ENCODE measurements at places on chromosomes 1 and 21. TPM values are rescaled to one million over a fixed set of nuclear protein-coding genes. Genes with fewer than 3 reads are reported as not detected.

Gene CTTNBP2NL
- 35.1 TPM for total RNA-seq

Gene PDZK1IP1
- 273 TPM for total RNA-seq

DNA sequence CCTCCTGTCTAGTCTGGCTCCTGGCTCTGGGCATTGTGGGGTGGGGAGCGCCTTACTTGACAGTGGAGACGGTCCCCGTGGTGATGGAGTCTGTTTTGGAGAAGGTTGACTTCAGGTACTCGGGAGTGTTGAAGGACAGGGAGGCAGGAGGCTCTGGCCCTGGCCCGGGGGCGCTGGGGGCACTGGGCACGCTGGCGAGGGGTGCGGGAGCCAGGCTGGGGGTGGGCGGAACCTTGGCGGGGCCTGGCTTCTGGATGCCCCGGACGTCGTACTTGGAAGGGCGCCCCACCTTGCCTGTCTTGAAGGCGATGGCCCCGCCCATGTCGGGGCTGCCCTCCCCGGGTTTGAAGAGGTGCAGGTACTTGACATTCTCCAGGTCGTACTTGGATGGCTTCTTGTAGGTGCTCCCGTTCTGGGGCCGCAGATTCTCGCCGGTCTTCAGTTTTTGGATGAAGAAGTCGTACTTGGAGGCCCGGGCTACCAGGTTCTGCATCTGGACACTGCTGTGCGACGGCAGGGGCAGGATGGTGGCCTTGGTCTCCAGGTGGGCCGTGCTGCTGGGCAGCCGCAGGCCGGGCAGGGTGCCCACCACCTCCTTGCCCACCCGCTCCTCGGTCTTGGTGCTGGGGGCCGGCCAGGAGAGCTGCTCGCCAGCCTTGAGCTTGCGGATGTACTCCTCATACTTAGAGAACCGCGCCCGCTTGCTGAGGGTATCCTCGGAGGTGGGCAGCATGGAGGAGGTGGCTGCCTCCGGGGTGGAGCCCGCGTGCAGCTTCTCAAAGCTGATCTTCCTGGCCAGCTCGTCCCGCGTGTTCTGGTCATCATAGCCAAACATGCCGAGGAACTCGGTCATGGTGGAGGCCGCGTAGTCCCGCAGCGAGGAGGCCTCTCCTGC, 136.6 kb downstream of the CASZ1 start:
- no peak for ATAC-seq

DNA sequence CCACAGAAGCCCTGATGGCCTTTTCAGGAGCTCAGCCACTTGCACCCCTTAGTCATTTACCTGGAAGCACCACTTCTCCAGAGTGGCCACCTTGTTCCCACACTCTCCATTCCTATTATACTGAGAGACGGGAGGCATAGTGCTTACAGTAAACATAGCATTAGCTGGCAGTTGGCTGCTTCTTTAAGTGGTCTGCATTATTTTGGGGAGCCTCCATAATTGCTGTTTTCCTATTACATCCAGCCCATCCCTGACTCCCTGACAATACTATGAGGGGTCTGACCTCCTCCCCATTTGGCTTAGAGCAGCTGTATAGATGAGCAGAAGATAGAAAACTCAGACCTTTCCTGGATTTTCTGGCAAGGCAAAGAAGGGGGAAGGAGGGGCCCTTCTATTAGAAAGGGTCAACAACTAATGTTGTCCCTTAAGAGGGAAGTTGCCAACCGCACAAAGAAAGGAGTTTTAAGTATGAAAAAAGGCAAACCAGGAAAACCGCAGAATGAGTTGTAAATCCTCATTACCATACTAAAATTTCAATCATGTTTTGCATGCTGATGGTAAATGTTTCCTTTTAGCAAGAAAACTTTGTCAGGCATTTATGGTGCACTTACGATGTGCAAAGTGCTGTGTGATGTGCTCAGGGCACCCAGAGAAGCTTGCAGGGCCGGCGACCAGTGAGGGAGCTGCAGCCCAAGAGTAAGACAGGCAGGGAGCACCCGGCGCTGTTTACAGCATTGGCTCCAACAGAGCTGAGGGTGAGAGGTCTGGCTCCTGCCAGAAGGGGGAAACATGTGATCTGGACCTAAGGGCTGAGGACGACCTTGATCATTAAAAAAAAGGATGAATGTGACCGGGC, 167.3 kb downstream of the ZZZ3 start:
- ATAC-seq, result no peak

DNA sequence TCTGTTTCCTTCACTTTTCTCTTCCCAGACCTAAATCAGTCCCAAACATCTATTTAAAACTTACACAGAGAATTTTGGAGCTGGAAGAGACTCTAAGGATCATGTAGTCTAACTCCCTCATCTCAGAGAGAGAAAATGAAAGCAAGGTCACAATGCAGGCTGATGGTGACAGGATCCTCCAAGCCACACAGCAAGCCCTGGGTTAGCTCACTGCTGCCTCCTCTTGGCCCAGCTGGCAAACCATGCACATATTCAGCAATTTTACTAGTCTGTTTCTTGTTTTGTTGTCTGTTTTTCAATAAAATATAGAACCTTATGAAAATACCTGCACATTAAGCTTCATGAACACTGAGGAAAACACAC, 27.7 kb upstream of the LY9 start:
- peak; percentile 81 for ATAC-seq

- no peak for ATAC-seq
Measured at GRCh38 chr1:55052221-55053142, 13.1 kb downstream of the PCSK9 start.

- ATAC-seq, result no peak
Measured at GRCh38 chr1:22112554-22112953, 30.3 kb downstream of the WNT4 start.

GRCh38 chr1:225658041-225658440, 5.1 kb upstream of the ENAH start:
- ATAC-seq, result no peak

DNA sequence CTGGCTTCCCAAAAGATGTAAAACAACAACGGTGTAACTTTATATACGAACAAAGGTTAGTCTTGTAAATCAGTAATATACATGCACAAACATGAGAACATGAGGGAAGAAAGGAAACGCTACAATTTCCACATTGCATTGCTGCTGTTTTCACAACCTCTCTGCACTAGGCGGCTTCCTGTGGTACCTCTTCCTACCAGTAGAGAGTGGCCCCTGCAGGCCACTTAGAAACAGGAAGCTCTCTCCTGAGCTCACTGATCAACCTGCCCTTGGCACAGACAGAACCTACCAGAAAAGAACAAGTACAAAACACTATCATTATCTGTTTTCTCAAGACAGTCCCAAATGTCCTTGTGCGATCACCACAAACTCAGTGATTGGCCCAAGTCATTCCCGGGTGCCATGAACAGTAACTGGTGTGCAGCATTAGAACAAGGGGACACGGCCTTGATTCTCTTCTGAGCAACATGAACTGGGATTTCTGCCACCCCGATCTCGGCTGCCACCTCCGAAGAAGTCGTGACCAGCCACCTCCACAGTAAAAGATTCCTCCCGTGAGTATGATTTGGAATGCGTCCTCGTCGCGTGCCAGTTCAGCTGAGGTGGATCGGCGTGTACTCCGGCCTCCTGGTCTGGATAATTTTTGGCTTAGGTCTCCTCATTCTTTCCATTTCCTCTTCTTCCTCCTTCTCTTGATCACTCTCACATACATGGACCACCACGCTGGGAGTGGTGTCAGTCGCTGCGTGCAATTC, 5.7 kb upstream of the KCNE1 start:
- peak; percentile 56 for ATAC-seq

DNA sequence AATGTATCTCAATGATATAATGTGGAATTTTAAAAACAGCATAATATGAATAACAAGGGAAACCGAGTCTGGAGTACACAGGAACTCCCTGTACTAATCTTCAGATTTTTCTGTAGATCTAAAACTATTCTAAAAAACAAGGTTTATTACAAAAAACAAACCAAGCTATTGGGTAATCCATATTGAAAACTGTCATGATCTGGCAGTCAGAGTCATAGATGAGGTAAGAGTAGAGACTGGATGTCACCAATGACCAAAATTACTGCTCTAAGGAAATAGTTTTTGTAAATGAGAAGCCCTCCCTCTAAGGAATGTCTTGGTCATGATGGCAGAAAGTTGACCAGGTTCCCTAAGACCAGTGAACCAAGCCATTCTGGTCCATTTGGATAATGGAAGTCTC, 2.4 kb upstream of the SPOCD1 start:
- ATAC-seq, result no peak

DNA sequence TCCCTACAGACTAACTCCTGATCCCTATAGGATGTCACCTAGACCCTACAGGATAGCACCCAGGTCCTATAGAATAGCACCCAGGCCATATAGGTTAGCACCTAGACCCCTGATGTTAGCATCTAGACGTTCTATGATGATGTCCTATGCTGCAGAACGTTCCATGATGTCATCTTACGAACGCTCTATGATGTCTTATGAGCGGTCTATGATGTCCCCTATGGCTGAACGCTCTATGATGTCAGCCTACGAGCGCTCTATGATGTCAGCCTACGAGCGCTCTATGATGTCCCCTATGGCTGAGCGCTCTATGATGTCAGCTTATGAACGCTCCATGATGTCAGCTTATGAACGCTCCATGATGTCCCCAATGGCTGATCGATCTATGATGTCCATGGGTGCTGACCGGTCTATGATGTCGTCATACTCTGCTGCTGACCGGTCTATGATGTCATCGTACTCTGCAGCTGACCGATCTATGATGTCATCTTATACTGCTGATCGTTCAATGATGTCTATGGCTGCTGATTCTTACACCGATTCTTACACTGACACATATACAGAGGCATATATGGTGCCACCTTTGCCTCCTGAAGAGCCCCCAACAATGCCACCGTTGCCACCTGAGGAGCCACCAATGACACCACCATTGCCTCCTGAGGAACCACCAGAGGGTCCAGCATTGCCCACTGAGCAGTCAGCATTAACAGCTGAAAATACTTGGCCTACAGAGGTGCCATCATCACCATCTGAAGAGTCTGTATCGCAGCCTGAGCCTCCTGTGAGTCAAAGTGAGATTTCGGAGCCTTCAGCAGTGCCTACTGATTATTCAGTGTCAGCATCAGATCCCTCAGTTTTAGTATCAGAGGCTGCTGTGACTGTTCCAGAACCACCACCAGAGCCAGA, 9.5 kb downstream of the SON start:
- ATAC-seq, result peak; percentile 35

DNA sequence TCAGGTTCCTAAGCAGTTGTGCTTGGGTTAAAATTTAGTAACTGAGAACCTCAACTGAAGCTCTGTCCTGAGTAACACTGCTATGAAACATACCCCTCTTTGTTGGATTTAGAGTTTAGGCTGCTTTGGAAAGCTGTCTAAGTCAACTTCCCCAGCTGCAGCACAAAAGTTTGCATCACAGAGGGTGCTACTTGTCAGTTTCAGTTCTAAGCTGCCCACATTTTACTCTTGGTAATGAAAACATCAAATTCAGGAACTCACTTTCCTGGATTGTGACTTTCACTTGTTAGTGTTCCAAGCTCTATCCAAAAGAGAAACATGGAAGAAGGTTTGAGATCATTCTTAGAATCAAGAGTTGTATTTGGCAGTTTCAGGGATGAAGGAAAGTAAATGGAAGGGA, 191.7 kb upstream of the NFIA start:
- no peak for ATAC-seq

- no peak for ATAC-seq
Measured at GRCh38 chr1:51445351-51446090, 73.5 kb downstream of the EPS15 start.

All from esophagus mucosa (tissue), 1 donor.